Hair follicular keratinocyte (primary cell): ENCODE measurements at places on chromosomes 1 and 21. TPM values are rescaled to one million over a fixed set of nuclear protein-coding genes. Genes with fewer than 3 reads are reported as not detected.

Gene TMEM222
- 20.0 and 20.9 TPM in 2 replicates for total RNA-seq

Gene PAX7
- not detected in 2 replicates for total RNA-seq

Gene PIGR
- not detected in 2 replicates for total RNA-seq

Gene MX1
- total RNA-seq, result 2.1 and 7.4 TPM in 2 replicates

Gene C8A
- total RNA-seq, result not detected in 2 replicates

Gene ITLN2
- not detected in 2 replicates for total RNA-seq

Gene SLC6A17
- not detected in 2 replicates for total RNA-seq
